ENCODE measurements at places on chromosomes 3 and 15.

- DNase-seq: no peak
Measured at GRCh38 chr15:29135702-29136646, 133.6 kb downstream of the NSMCE3 start.

GRCh38 chr3:60017631-60018030 lies 967.8 kb upstream of the CFAP20DC start:
- DNase-seq: peak; percentile 66

- no peak for DNase-seq
Measured at GRCh38 chr3:17469520-17469919, 272.9 kb downstream of the TBC1D5 start.

DNA sequence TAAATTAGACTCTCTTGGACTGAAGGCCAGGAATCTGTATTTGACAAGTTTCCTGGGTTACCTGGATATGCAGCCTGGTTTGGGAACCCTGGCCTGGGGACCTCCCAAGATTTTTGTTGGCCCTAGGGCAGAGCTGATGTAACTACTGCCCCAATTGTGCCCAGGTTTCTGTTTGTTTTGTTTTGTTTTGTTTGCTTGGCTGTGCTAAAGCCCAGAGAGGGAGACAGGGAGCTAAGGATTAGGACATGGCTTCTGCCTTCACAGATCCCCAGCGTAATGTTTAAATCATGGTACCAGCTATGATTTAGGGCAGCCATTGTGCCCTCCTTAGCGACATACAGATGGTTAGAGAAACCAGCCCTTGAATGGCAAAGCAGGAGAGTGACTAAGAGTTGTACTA lies 47.6 kb downstream of the ABHD5 start:
- DNase-seq: no peak

GRCh38 chr3:143151004-143151731 lies 31.6 kb downstream of the CHST2 start:
- DNase-seq: no peak

GRCh38 chr3:71565976-71566375 lies 17.6 kb downstream of the FOXP1 start:
- no peak for DNase-seq
